ENCODE measurements at places on chromosomes 7 and 10.

DNA sequence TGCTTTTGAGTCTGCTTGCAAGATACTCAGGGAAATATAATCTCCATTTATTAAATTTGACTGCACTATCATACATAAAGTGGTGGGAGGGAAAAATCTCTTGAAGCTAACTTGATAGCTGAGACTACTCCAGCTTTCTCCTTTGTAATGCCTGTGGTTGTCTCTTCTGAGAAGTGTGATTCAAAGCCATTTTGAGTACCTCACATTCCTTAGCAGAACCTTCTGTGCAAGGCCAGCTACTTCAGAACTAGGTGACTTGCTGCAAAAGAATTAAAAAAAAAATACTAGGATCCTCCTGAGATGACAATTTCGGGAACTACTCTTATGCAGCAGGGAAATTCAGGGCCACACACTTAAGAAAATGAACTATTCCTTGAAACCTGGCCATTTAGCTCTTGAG lies 294.8 kb downstream of the MDFIC start:
- peaks cover 18% of the 10 kb centered on the region for H3K4me1 ChIP-seq
- H3K36me3 ChIP-seq: no peaks in the 10 kb centered on the region
- no peak for DNase-seq
- H3K27ac ChIP-seq: no peak overlapping the region
- no peaks in the 10 kb centered on the region for H3K27me3 ChIP-seq
- H3K4me3 ChIP-seq: no peak overlapping the region

DNA sequence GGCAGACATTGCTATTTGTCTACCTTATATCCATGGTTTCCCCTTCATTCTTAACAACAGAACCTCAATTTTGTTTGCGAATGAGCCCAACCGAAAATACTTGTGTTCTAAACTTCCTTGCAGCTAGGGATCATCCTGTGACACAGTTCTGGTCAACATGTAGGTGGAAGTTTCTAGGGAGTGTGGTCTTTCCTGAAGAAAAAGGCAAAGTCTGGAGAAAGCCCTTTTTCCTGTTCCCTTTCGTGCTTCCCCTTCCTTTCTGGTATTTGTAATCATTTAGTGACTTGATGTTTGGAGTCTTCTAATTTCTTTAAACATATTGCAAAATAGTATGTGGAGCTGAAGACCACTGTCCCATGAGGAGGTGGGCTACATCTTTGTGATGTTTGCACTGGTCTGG lies 2.9 kb upstream of the IFRD1 start:
- no peak for DNase-seq
- H3K27me3 ChIP-seq: peaks cover 10% of the 10 kb centered on the region
- H3K4me1 ChIP-seq: peaks cover 22% of the 10 kb centered on the region
- peaks cover 12% of the 10 kb centered on the region for H3K36me3 ChIP-seq
- H3K27ac ChIP-seq: no peak overlapping the region

GRCh38 chr7:63087575-63088190 lies 911.0 kb upstream of the ZNF722 start:
- H3K27me3 ChIP-seq: no peaks in the 10 kb centered on the region
- no peaks in the 10 kb centered on the region for H3K4me1 ChIP-seq
- no peak overlapping the region for H3K4me3 ChIP-seq
- H3K36me3 ChIP-seq: peaks cover 33% of the 10 kb centered on the region
- DNase-seq: no peak

GRCh38 chr10:132467464-132468149 lies 70.0 kb upstream of the INPP5A start:
- no peaks in the 10 kb centered on the region for H3K4me1 ChIP-seq
- peaks cover 17% of the 10 kb centered on the region for H3K36me3 ChIP-seq
- no peak overlapping the region for H3K4me3 ChIP-seq
- no peak for DNase-seq
- 0 out of 2 replicates have a peak, but pooled peaks cover 2% of the 10 kb centered on the region for H3K27me3 ChIP-seq
- H3K27ac ChIP-seq: no peak overlapping the region

GRCh38 chr7:120986650-120987049 lies 1.9 kb upstream of the CPED1 start:
- no peak overlapping the region for H3K4me3 ChIP-seq
- peaks cover 34% of the 10 kb centered on the region for H3K4me1 ChIP-seq
- no peak overlapping the region for H3K27ac ChIP-seq
- peaks cover 2% of the 10 kb centered on the region for H3K27me3 ChIP-seq
- DNase-seq: no peak

DNA sequence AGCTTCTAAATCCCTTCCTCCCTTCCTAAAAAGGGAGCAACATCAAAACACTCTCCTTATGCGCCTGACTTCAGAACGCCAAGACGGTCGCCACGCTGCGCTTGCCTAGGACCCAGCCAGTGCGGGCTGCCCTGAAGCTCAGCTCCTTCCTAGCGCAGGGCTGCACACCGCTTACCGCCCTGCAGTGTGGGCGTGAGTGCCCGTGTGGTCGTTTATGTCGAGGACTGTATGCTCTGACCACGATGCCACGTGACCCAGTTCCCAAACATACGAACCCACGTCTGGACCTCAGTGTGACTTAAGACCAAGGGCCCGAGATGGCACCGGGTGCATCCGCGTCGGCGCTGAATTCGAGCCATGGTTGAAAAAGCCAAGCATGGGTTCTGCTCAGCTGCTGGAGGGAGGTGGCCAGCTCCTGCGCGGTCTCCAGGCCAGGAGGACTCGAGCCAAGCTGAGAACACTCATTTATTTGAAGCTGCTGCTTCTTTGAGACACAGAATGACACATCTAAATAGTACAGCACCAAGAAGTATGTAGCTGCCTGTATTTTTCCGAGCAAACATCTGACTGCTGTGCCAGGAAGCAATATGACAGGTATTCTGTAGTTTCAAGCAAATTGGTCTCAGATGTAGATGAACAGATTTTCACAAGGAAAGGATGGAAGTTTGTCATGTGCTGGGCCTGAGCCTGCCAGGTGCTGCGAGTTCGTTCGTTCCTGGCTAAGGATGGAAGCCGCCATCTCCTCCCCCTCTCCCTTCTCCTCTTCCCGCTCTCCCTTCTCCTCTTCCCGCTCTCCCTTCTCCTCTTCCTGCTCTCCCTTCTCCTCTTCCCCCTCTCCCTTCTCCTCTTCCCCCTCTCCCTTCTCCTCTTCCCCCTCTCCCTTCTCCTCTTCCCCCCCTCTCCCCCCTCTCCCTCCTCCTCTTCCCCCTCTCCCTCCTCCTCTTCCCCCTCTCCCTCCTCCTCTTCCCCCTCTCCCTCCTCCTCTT lies 184.7 kb downstream of the EBF3 start:
- peaks cover 14% of the 10 kb centered on the region for H3K36me3 ChIP-seq
- H3K27ac ChIP-seq: no peak overlapping the region
- H3K4me1 ChIP-seq: no peaks in the 10 kb centered on the region
- peaks cover 2% of the 10 kb centered on the region for H3K27me3 ChIP-seq
- no peak overlapping the region for H3K4me3 ChIP-seq
- DNase-seq: no peak

GRCh38 chr10:113590581-113590980 lies 37.7 kb downstream of the HABP2 start:
- H3K27me3 ChIP-seq: peaks cover 33% of the 10 kb centered on the region
- no peaks in the 10 kb centered on the region for H3K4me1 ChIP-seq
- no peaks in the 10 kb centered on the region for H3K36me3 ChIP-seq
- H3K27ac ChIP-seq: no peak overlapping the region
- no peak for DNase-seq
- no peak overlapping the region for H3K4me3 ChIP-seq

- H3K27ac ChIP-seq: no peak overlapping the region
- no peak overlapping the region for H3K4me3 ChIP-seq
- no peaks in the 10 kb centered on the region for H3K36me3 ChIP-seq
- H3K27me3 ChIP-seq: no peaks in the 10 kb centered on the region
- no peak for DNase-seq
Measured at GRCh38 chr10:64086083-64086767, 565.0 kb downstream of the REEP3 start.

DNA sequence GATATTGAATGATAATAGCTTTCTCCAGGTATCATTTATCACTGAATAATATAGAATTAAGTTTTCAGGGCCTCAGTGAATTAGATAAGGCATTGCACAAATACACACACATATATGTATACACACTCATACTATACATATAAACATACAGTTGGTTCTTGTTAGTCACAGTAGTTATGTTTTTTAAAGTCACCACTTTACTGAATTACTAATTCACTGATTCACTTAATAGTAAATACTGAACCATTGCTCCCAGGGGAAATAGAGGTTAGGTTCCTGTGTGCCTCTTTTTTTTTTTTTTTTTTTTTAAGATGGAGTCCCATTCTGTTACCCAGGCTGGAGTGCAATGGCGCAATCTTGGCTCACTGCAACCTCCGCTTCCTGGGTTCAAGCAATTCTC lies 33.6 kb downstream of the PRR15 start:
- no peak for DNase-seq
- H3K27me3 ChIP-seq: no peaks in the 10 kb centered on the region
- H3K36me3 ChIP-seq: no peaks in the 10 kb centered on the region
- no peaks in the 10 kb centered on the region for H3K4me1 ChIP-seq

- DNase-seq: no peak
- no peaks in the 10 kb centered on the region for H3K36me3 ChIP-seq
- no peak overlapping the region for H3K4me3 ChIP-seq
- no peaks in the 10 kb centered on the region for H3K27me3 ChIP-seq
- H3K4me1 ChIP-seq: no peaks in the 10 kb centered on the region
Measured at GRCh38 chr7:20219446-20220292, 2.5 kb upstream of the MACC1 start.

GRCh38 chr10:4283846-4284610 lies 499.0 kb upstream of the KLF6 start:
- peak; percentile 18 for DNase-seq
- peaks cover 6% of the 10 kb centered on the region for H3K36me3 ChIP-seq
- H3K27ac ChIP-seq: peak overlapping the region; percentile 70
- H3K4me3 ChIP-seq: peak overlapping the region; percentile 24

GRCh38 chr10:72875250-72876055 lies 18.1 kb upstream of the OIT3 start:
- no peak overlapping the region for H3K4me3 ChIP-seq
- no peak overlapping the region for H3K27ac ChIP-seq
- H3K4me1 ChIP-seq: peaks cover 12% of the 10 kb centered on the region
- peak; percentile 23 for DNase-seq
- peaks cover 20% of the 10 kb centered on the region for H3K36me3 ChIP-seq

DNA sequence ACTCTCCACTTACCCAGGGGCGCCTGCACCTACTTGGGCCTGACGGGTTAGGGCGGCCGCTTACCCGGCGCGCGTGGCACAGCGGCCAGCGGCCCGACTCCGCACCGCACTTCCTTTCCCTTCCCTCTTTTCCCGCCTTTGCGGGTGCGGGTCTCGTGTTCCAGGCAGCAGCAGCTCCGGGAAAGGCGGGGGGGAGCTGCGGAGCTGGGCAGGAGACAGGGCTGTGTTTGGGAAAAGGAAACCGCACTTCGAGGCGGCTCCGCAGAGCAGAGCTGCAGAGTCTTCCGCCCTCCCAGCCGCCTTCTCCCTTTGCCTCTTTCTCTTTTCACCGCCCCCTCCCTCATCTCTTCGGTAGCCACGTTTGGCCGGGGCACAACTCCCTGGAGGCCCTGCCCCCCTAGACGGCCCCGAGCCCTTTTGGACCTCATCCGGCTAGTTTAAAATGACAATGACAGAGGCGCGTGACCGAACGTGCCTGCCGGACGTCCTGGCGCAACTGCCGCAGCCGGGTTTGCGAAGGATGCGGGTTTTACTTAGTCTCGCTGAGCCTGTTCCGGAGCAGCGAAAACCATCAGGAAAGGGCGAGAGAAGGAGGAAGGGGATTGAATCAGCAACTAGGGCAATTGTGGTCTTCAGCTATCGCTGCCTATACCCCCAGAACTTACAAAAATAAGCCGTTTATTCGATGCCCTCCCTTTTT lies 7.9 kb upstream of the PAX2 start:
- H3K4me1 ChIP-seq: 0 out of 2 replicates have a peak, but pooled peaks cover 5% of the 10 kb centered on the region
- no peak overlapping the region for H3K4me3 ChIP-seq
- peaks cover 82% of the 10 kb centered on the region for H3K27me3 ChIP-seq
- no peak for DNase-seq

GRCh38 chr10:12946372-12946771 lies 55.1 kb downstream of the CCDC3 start:
- DNase-seq: no peak
- H3K27me3 ChIP-seq: no peaks in the 10 kb centered on the region
- no peak overlapping the region for H3K27ac ChIP-seq
- no peaks in the 10 kb centered on the region for H3K4me1 ChIP-seq
- no peak overlapping the region for H3K4me3 ChIP-seq
- H3K36me3 ChIP-seq: no peaks in the 10 kb centered on the region

GRCh38 chr10:50384898-50385297 lies 133.6 kb upstream of the ASAH2 start:
- H3K27me3 ChIP-seq: no peaks in the 10 kb centered on the region
- H3K4me1 ChIP-seq: peaks cover 29% of the 10 kb centered on the region
- H3K36me3 ChIP-seq: peaks cover 4% of the 10 kb centered on the region
- H3K4me3 ChIP-seq: no peak overlapping the region
- no peak for DNase-seq
- no peak overlapping the region for H3K27ac ChIP-seq

GRCh38 chr10:47018026-47018735 lies 107.0 kb downstream of the PTPN20 start:
- H3K27ac ChIP-seq: no peak overlapping the region

- DNase-seq: no peak
- no peak overlapping the region for H3K27ac ChIP-seq
- no peaks in the 10 kb centered on the region for H3K4me1 ChIP-seq
Measured at GRCh38 chr7:52500841-52501240, 534.6 kb upstream of the POM121L12 start.

- DNase-seq: no peak
- no peaks in the 10 kb centered on the region for H3K36me3 ChIP-seq
- no peaks in the 10 kb centered on the region for H3K4me1 ChIP-seq
- H3K27me3 ChIP-seq: no peaks in the 10 kb centered on the region
Measured at GRCh38 chr7:122457969-122458368, 153.4 kb upstream of the FEZF1 start.

- H3K27ac ChIP-seq: no peak overlapping the region
- DNase-seq: no peak
- H3K4me3 ChIP-seq: no peak overlapping the region
- H3K36me3 ChIP-seq: no peaks in the 10 kb centered on the region
- H3K4me1 ChIP-seq: peaks cover 9% of the 10 kb centered on the region
Measured at GRCh38 chr10:89627830-89628229, 17.2 kb downstream of the PANK1 start.

DNA sequence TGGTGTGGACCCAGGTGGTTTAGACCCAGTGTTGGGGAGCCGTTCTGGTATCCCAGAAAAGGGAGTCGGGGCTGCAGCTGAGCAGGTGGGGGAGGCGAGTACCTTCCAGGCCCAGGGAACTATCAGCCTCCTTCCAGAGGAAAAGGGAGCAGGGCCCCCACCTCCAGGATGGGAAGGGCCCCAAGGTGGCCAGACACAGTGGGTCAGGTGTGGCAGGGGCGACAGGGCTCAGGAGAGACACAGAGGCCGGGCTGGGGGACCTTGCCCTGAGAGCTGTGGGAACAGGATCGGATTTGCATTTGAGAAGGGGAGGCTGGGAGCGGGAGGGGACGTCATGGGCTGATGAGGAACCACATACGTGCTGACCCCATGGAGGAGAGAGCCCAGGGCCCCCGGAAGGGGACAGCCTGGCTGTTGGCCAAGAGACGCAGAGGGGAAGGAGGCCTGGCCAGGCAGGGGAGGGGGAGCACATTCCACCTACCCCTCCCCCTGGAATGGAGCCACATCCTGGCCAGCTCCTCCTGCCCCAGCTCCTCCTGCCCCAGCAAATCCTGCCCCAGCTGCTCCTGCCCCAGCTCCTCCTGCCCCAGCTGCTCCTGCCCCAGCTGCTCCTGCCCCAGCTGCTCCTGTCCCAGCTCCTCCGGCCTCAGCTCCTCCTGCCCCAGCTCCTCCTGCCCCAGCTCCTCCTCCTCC lies 9.7 kb upstream of the TTYH3 start:
- H3K36me3 ChIP-seq: no peaks in the 10 kb centered on the region
- H3K4me1 ChIP-seq: peaks cover 43% of the 10 kb centered on the region
- peaks cover 8% of the 10 kb centered on the region for H3K27me3 ChIP-seq
- DNase-seq: no peak
- H3K27ac ChIP-seq: peak overlapping the region; percentile 57
